IPS-NIHi11 (cell line): ENCODE measurements at places on chromosomes 6 and 20.

GRCh38 chr20:53764415-53764800, 170.8 kb upstream of the ZNF217 start:
- DNase-seq = no peak

- DNase-seq = no peak
These were observed 187.8 kb upstream of the PRDM1 start for GRCh38 chr6:105898286-105898685.

GRCh38 chr6:12265791-12266190, 24.4 kb upstream of the EDN1 start:
- DNase-seq = no peak

- no peak for DNase-seq
These were observed 94.0 kb upstream of the PHACTR1 start for GRCh38 chr6:12622566-12622965.

DNA sequence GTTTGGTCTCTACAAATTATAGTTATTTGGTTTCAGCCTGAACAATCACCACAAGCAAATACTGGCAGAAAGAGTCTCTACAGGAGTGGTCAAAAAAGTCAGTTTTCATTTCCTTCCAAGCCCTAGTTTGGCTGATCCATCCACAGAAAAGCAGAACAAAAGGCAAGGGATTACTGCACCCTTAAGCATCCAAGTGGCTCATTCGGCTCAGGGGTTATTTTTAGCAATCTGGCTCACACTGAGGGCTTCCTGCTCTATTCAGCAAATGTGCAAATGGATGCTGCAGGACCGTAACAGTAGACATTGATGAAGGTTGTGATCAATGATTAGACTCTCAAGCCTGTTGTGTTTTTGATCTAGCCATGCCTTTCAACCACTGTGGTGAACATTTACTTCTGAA, 62.2 kb upstream of the FABP7 start:
- peak; percentile 22 for DNase-seq
